ENCODE measurements at places on chromosomes 1 and 21.
A peak's percentile ranks its signal among the peaks of the same experiment; 100 is the strongest.

- DNase-seq: no peak
These were observed 14.3 kb upstream of the LRRC3 start for GRCh38 chr21:44441041-44441400.

DNA sequence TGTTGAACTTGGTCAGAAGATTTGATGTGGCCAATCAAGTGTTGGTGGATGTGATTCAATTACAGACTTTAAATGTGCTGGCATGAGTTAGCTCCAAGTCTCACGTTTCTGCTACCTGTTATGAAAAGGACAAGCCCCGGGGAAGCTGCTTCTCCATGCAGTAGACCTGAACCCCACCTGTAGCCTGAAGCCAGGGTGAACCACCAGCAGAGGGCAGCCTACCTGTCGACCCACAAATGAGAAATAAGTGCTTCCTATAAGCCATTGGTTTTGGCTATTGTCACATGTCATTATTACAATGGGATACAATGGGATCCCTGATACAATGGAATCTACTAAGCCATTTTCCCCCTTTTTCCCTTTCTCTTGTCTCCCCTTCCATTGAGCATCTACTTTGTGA, 230.2 kb downstream of the PRDM2 start:
- no peak for DNase-seq

DNA sequence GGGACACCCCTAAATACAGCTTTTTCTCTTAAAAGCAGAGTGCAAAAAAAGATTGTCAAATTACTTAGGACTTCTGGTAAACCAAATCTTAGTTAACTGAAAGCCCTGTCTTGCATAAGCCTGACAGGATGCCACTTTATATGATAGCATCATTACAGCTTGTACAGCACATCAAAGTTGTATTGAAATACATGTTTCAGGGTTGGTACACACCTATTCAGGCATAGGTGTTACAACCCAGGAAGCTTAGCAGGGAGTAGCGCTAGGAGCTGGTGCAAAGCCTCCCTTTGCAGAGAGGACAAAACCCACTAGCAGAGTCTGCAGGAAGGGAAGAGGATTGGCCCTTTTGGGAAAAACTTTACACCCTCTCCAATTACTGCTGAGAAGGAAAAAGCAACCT, 258.9 kb upstream of the SGIP1 start:
- DNase-seq: no peak

- DNase-seq: no peak
These were observed 206.0 kb downstream of the SETD4 start for GRCh38 chr21:35854281-35854680.

GRCh38 chr1:180930687-180931086, 18.0 kb downstream of the KIAA1614 start:
- DNase-seq: peak; percentile 93

GRCh38 chr21:35543746-35544145, 494.6 kb upstream of the RUNX1 start:
- no peak for DNase-seq

DNA sequence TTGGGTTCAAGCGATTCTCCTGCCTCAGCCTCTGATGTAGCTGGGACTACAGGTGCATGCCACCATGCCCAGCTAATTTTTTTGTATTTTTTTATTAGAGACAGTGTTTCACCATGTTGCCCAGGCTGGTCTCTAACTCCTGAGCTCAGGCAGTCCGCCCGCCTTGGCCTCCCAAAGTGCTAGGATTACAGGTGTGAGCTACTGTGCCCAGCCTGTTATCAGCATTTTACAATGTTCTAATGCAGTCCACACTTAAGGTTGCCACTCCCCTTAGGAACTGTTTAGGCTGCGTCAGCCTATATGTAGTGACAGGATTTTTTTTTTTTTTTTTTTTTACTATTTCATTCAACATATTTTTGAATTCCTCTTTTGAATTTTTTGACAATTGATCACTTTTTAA, 30.2 kb downstream of the AGPAT3 start:
- no peak for DNase-seq

All from NCI-H446 treated with DMSO at 0.1 percent for 48 hours (cell line).